A549 treated with ZK216348 at 1 μM for 4 hours (cell line): ENCODE measurements at places on chromosomes 7 and 10. TPM values are rescaled to one million over a fixed set of nuclear protein-coding genes. Genes with fewer than 3 reads are reported as not detected.

The SLC26A4 gene
- total RNA-seq, result 0.11 to 0.23 TPM in 2 of 5 replicates, not detected in the others

The EDRF1 gene
- 11.6 to 17.6 TPM (median 15.3 TPM) in 5 replicates for total RNA-seq

The STMP1 gene
- 20.8 to 37.3 TPM (median 30.8 TPM) in 5 replicates for total RNA-seq

The PARP12 gene
- 21.3 to 26.3 TPM (median 21.7 TPM) in 5 replicates for total RNA-seq

The ATE1 gene
- total RNA-seq, result 14.3 to 22.6 TPM (median 19.9 TPM) in 5 replicates
